ENCODE measurements at places on chromosomes 6 and 20.

DNA sequence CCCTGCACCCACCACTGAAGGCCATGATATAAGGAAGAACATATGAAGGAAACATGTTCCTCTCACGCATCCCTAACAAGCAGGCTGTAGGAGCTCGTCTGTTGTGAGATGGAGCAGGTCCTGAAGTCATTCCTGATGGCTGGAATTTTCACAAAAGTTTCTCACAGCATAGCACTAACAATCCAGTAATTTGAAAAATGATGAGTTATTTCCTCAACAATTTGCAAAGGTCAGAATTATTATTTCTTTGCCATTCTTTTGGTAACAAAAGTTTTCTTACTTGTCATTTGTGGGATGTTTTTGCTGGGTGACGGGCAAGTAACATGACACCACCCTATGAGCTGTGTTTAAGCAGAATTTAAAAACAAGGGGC lies 27.6 kb upstream of the FRMD1 start:
- no peak for DNase-seq

DNA sequence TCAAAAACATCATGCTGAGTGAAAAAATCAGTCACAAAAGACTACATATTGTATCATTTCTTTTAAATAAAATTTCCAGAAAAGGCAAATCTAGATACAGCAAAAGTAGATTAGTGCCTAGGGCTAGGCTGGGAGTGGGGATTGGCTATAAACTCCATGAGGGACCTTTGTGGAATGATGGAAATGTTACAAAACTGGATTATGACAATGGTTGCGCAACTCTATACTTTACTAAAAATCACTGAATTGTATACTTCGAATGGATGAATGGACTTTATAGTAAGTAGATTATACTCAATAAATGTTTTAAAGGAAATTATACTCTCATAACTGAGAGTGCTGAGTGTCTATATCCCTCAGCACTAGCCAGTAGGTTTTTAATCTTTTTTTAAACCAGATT lies 4.3 kb downstream of the HMGN3 start:
- DNase-seq, result no peak

GRCh38 chr6:69791065-69791471 lies 5.7 kb downstream of the LMBRD1 start:
- no peak for DNase-seq

DNA sequence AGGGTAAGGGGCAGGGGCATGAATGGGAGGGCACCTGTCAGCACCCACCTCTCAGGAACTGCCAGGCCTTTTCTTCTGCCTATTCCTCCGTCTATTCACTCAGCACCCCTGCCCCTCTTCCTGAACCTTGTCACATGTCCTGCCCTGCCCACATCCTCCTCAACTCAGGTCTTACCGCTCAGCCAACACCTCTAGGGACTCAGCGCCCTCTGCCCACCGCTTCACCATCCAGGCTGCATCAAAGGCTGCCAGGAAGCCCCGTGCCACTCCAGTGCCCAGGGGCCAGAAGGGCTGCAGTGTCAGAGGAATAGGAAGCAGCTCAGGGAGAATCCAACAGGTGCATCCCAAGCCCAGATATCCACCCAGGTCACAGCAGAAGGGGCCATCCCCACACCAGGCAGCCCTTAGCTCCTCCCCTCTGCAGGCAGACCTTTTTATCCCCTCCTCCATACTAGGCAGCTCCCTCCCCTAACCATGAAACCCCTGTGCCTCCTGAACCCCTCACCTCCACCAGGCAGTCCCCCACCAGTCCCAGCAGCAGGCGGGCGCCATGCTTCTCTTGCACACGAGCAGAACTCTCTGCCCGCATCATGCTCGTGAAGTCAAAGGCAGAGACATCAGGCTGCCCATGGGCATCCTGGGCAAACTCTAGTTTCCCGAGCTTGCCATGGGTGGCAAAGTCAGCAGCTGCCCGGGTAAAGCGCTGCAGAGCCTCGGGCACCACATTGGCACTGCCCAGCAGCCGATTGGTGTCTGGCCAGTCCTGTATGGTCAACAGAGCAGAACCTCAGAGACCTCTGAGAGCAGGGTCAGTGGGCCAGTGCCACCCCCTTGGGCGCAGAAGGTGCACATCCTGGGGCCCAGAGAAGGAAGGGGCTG lies 5.5 kb downstream of the MICAL1 start:
- no peak for DNase-seq

- DNase-seq, result no peak
Measured at GRCh38 chr6:45052325-45052724, 275.8 kb upstream of the RUNX2 start.

GRCh38 chr6:28977341-28978132 lies 27.6 kb downstream of the ZNF311 start:
- DNase-seq, result no peak

- no peak for DNase-seq
Measured at GRCh38 chr6:5180636-5181035, 80.1 kb downstream of the LYRM4 start.

- DNase-seq, result no peak
Measured at GRCh38 chr6:25196464-25196863, 82.7 kb upstream of the CARMIL1 start.

- no peak for DNase-seq
Measured at GRCh38 chr20:18974660-18975059, 161.1 kb downstream of the SCP2D1 start.

- no peak for DNase-seq
Measured at GRCh38 chr6:38141085-38141484, 321.6 kb downstream of the ZFAND3 start.
